H54 (cell line): ENCODE measurements at places on chromosomes 12 and 14.

DNA sequence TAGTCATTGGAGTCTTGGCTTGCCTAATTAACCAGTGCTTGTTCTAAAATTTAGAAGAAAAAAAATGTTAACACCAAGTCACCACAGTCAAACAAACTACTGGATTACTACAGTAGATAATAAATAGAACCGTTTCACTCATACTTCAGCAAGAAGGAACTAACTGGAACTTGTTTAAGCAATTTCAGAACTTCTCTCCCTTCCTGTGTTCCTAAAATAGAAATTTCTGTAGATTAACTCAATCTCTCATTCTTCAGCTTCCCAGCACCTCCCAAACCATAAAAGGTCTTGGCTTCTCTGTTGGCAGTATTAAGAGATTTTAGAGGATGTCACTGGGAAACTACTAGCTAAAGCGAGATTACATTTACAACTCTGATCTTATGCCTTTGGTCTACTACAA, 18.6 kb downstream of the GNS start:
- DNase-seq: no peak

GRCh38 chr12:110668480-110669192, 20.3 kb downstream of the HVCN1 start:
- no peak for DNase-seq

- no peak for DNase-seq
Measured at GRCh38 chr12:117039891-117040309, 59.3 kb downstream of the TESC start.

GRCh38 chr12:27094726-27095125, 12.3 kb upstream of the C12orf71 start:
- DNase-seq: no peak

GRCh38 chr12:84718906-84719305, 193.7 kb downstream of the SLC6A15 start:
- DNase-seq: no peak

GRCh38 chr12:117294189-117294603, 67.2 kb downstream of the NOS1 start:
- no peak for DNase-seq

DNA sequence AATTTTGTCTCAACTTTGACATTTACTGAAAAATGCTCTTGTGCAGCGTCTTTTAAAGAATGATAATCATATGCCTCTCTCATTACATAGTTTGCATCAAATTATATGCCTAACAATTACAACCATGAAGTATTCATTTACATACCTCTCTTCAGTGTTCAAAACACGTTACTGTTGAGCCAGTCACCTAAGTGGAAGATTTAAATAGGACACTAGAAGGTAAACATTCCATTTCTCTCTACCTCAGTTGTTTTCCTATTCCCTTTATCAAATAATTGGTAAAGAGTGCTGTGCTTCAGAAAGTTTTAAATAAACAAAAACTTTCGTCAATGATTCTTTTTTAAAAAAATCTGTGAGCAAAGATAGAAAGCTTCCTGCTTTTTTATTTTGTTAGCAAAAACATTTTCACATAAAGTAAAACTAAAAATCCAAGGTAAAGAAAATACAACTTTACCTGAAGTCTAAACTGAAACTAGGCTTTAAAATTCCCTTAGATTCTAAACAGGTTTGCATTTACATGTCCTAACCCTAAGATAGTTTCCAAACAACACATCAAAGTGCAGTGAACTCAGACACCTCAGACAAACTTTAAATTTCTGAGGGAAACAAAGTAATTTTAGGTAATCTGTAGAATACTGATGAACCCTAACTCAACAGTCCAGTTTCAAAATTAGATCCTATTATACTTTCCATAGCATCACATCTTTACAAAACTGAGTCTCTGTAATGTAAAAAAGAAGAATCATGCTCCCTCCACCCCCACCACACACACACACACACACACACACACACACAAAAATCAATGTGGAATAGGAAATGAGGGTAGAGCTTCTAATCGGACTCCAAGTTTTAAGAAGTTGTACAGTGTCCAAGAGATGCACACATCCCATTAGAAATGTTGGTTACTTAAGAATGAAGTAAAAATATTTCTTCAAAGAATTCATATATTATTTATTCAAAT, 46.2 kb downstream of the PAWR start:
- DNase-seq: no peak

DNA sequence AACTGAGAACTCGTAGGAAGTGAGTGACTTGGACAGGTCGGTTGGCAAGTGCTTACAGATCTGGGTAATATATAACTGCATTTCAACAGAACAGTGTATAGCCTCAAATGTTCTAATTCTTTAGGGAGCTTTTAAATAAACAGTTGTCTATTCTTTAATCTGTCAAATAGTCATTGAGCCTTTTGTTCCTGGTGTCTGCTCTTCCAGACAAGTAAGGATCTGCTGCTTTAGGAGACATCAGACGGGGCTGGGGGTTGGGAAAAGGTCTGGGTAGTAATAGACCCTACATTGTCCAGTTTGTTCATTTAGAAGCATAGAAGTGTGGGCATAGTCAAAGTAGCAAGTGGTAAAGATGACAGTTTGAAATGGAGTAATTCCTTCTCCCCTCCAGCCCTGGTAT, 2.0 kb downstream of the PTPN11 start:
- no peak for DNase-seq

DNA sequence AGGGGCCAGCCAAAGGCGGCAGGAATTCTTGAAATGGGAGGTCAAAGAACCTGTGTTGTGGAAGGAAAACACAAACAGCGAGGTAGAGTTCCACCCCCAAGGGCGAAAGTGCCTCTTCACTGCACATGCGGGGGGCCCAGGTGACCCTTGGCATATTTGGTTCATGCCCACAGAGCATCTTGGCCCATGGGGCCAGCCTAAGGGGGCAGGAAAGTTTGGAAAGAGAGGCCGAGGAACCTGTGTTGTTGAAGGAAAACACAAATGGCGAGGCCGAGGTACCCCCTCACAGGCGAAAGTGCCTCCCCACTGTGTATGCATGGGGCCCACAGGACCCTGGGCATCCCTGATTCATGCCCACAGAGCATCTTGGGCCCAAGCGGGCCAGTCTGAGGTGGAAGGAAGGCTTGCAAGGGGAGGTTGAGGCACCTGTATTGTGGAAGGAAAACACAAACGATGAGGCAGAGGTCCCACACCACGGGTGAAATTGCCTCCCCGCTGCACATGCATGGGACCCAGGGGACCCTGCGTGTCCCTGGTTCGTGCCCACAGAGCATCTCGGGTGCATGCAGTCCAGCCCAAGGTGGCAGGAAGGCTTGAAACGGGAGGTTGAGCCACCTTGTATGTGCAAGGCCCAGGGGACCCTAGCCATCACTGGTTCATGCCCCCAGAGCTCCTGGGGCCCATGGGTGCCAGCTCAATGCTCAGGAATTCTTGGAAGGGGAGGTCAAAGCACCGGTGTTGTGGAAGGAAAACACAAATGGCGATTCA, 384.1 kb downstream of the ALG10 start:
- no peak for DNase-seq

- no peak for DNase-seq
Measured at GRCh38 chr12:110307372-110307771, 26.3 kb downstream of the ATP2A2 start.

- no peak for DNase-seq
Measured at GRCh38 chr14:53378142-53378541, 225.0 kb upstream of the DDHD1 start.

GRCh38 chr12:44502681-44503080, 373.4 kb downstream of the NELL2 start:
- no peak for DNase-seq

DNA sequence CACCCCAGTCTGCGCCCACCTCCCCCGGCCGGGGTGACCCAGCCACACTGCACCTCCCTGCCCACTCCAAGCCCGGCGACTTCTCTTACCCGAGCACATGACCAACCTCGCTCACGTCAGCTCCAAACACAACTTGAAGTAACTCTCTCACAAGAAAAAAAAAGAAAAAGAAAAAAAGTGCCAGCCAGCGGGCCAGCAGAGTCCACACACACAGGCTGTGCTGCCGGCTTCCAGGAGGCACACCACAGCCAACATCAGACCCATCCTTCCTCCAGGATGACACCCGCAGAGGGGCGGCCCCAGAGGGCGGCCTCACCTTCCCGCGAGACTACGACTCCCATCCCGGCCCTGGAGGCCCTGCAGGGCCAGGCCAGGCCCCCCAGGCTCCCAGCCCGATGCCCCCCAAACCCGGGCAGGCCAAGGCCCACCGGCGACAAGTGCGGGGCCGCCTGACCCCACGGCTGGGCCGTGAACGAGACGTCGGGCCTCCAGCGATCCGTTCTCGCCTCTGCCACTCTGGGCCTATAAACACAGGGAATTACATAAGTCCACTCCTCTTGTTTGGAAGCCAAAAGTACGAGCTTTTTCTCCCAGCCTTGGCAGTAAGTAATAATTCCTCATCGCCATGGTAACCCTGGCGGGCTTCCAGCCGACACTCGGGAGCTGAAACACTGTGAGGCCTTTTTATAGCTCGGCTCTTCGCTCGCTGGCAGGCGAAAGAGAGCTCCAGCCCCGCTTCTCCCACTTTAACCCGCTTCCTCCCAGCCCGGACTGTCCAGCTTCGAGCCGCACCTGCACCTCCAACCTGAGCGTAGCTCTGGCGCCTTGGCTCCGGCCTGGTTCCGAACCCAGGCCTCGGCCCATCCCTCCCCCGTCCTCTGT, 49.1 kb downstream of the NCOR2 start:
- peak; percentile 94 for DNase-seq

GRCh38 chr14:56759633-56760032, 50.6 kb downstream of the OTX2 start:
- no peak for DNase-seq

- no peak for DNase-seq
Measured at GRCh38 chr14:63343878-63344277, 25.1 kb upstream of the GPHB5 start.

GRCh38 chr12:70756791-70757190, 119.6 kb upstream of the PTPRB start:
- DNase-seq: no peak

DNA sequence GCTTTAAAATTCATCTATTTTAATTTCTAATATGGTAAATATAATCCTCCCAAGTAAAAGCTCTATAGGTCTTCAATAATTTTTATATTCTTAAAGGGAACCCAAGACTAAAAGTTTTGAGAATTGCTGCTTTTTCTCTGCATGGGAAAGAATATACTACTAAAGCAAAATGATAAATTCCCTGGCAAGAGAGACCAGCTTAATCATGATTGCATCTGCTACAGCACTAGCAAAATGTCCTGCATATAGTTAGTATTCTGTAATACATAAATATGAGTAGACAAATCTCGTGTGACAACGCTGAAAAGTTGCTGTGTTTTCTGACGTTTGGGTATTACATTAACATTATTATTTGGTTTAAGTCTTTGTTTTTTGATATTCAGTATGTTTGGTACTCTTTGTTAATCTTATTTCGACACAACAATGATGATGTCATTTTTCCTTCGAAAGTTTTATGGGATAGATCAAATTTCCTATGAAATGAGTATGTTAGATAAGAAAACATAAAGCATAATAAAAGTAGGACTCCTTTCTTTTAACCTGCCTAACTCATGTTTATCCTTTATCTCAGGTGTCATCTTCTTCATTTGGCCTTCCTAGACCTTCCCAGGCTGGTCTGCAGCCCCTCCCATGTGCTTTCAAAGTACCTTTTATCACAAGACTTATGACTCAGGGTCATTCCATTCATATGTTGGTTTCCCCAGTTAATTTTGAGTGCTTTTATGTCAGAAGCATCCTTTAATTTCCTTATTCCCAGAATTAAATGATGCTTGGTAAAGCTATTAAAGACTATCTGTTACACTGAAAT, 321.9 kb downstream of the RAD51B start:
- no peak for DNase-seq

GRCh38 chr12:643475-644302, 19.6 kb downstream of the NINJ2 start:
- DNase-seq: no peak

- DNase-seq: no peak
Measured at GRCh38 chr12:109737631-109738030, 24.0 kb downstream of the FAM222A start.

GRCh38 chr12:104505095-104505818, 48.5 kb downstream of the CHST11 start:
- DNase-seq: no peak

- peak; percentile 42 for DNase-seq
Measured at GRCh38 chr12:75480469-75480949, at the start of gene GLIPR1. TSS of gene GLIPR1 (plus strand) at chr12:75480755. CDS start at chr12:75480881, 126 bp downstream.

DNA sequence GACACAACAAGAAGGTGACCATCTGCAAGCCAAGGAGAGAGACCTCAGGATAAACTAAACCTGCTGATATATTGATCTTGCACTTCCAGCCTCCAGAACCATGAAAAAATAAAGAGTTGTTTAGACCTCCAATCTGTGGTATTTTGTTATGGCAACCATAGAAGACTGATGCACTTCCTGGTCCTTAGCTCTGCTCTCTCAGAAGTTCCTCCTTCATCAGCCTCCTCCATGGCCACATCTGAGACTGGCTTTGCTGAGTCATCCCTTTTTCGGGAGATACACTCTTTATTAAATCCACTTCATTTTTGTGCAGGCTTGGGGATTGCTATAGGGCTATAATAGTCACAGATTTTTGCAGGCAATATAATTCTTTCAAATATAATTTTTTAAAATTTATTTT, 89.6 kb upstream of the ATF7IP start:
- no peak for DNase-seq

GRCh38 chr12:3117144-3117581, 40.0 kb downstream of the TSPAN9 start:
- no peak for DNase-seq

- no peak for DNase-seq
Measured at GRCh38 chr14:25833341-25834126, 764.3 kb downstream of the NOVA1 start.

- no peak for DNase-seq
Measured at GRCh38 chr14:54533100-54533499, 23.4 kb downstream of the CGRRF1 start.

- DNase-seq: no peak
Measured at GRCh38 chr12:125418902-125419564, 353.8 kb downstream of the AACS start.

- no peak for DNase-seq
Measured at GRCh38 chr12:14954269-14954668, 7.1 kb downstream of the ARHGDIB start.

GRCh38 chr14:78005325-78005724, 164.8 kb upstream of the NRXN3 start:
- DNase-seq: no peak

DNA sequence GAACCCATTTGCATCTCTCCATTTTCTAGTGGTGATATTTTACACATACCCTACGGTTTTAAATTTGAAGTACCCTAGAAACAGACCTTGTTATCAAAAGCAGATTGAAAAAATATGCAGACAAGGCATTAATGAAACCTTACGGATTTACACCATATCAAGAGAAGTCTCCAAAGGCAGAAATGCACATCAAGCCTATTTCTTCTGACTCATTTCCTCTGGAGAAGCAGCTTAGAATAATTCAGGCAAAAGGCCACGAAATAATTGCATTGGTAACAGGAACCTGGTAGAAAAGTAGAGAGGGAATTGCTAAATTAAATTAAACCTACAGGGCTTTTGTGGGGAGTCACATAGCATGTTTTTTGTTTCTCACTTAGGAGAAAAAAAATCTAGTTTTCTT, 34.7 kb downstream of the KICS2 start:
- DNase-seq: no peak

GRCh38 chr12:64618953-64619590, 8.8 kb downstream of the RASSF3 start:
- DNase-seq: no peak
